Endothelial cell (in vitro differentiated cells): ENCODE measurements at places on chromosomes 11 and 22. TPM values are rescaled to one million over a fixed set of nuclear protein-coding genes. Genes with fewer than 3 reads are reported as not detected.

DNA sequence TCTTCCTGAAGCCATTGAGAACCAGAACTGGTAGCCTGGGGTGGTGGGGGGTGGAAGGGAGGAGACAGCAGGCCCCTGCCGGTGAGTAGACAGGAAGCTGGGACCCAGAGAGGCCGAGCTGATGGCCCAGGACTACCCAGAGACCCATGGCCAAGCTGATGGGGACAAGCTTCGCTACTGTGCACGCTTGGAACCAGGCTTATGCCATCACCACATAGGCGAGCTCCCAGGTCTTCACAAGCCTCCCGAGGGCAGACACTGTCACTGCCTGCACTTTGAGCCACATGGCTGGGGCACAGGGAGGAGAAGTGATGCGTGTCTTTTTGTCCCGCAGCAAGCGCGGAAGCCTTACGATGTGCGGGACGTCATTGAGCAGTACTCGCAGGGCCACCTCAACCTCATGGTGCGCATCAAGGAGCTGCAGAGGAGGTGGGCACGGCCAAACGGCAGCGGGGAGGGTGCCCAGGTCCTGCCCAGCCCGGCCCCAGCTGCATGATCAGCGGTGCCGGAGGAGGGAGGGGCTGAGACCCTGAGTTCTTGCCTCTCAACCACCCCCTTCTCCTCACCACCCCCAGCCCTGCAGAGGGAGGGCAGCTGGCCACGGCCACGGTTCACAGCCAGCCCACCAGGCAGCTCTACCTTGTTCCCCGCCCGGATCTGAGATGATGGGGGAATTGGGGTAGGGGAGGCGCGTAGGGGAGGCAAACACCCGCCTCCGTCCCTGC is 76.0 kb upstream of the KCNQ1OT1 start:
- H3K4me1 ChIP-seq = no peaks in the 10 kb centered on the region
- peak; percentile 1 for DNase-seq
- peaks cover 6% of the 10 kb centered on the region for H3K27me3 ChIP-seq

DNA sequence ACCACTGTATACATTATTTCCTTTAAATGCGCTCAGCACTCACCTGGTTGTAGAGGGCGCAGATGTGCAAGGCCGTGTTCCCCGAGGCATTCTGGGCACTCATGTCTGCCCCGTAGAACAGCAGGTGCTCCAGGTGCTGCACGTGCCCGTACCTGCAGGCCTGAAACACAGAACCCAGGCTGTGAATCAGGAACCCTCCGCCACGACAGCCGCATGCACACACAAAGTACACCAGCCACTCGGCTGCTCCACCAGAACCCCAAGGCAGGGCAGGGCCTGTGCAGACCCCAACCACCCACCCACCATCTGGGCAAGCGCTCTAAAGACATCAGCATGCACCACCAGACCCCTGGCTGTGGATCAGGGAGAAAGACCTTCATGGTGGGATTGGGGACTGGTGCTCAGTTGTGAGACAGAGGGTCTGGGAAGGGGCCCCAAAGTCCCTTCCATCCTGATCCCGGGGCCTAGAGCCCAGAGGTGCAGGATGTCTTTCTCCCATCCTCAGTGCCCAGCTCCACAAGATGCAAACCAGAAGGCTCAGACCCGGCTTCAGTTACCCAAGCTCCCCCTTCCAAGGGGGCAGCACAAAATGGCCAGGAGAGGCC is 177.2 kb downstream of the SHANK2 start:
- no peak overlapping the region for H3K4me3 ChIP-seq
- H3K27ac ChIP-seq = no peak overlapping the region
- peaks cover 14% of the 10 kb centered on the region for H3K4me1 ChIP-seq

GRCh38 chr11:95248666-95249467 is 17.9 kb upstream of the SESN3 start:
- no peak for DNase-seq
- peaks cover 8% of the 10 kb centered on the region for H3K4me1 ChIP-seq
- H3K36me3 ChIP-seq = no peaks in the 10 kb centered on the region
- no peak overlapping the region for H3K4me3 ChIP-seq

DNA sequence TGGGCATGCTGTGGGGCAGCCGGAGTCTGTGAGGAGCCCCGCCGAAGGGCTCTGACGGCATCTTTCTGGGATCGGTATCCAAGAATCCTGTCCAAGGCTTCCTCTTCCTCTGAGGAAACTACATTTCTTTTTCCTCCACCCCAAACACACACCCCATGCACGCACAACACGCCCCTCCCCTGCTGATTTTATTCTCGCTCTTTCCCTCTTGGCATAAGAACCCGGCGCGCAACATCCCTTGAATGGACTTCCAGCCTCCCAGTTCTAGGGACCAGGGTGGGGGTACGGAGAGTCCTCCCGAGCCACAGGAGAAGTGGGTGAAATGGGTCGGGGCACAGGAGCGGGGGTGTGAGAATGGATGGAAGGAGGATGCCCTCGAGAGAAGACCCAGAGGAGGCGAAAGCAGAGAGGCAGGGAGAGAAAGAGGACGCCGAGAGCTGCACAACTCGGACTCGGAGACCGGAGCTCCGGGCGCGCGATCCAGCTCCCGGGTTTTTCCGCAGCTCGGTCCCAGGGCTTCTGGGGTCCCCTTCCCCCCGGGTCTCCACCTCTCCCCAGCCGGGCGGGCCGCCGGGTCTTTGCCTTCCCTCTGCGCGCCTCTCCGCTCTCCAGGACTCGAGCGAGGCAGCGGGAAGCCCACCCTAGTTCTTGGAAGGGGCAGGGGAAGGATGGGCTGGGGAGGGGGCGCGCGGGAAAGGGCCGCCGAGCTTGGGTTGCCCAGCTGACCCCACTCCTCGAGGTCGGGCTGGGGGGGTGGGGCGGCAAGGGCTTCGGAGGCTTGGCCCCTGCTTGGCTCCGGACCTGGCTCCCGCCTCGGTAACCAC is 1.5 kb upstream of the LARGE1 start:
- DNase-seq = peak; percentile 68
- H3K27ac ChIP-seq = peak overlapping the region; percentile 74
- peak overlapping the region; percentile 96 for H3K4me3 ChIP-seq

DNA sequence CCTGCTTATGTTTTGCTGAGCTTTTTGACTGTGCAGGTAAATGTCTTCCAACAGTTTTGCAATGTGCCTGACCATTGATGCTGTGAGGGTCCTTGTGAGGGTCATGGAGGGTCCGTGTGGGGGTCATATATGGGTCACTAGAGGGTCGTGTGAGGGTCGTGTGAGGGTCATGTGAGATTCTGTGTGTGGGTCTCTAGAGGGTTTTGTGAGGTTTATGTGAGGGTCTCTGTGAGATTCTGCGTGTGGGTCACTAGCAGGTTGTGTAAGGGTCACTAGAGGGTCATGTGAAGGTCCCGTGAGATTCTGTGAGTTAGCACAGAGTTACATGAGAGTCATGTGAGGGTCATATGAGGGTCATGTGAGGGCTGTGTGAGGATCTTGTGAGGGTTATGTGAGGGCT is 263.9 kb upstream of the B3GAT1 start:
- H3K4me3 ChIP-seq = no peak overlapping the region
- H3K27ac ChIP-seq = no peak overlapping the region
- H3K27me3 ChIP-seq = peaks cover 1% of the 10 kb centered on the region
- no peaks in the 10 kb centered on the region for H3K36me3 ChIP-seq
- H3K4me1 ChIP-seq = no peaks in the 10 kb centered on the region

- H3K4me1 ChIP-seq = peaks cover 28% of the 10 kb centered on the region
- no peak overlapping the region for H3K27ac ChIP-seq
- H3K27me3 ChIP-seq = peaks cover 13% of the 10 kb centered on the region
- no peaks in the 10 kb centered on the region for H3K36me3 ChIP-seq
- no peak overlapping the region for H3K4me3 ChIP-seq
- no peak for DNase-seq
Measured at GRCh38 chr11:68033708-68034045, 3.2 kb downstream of the NDUFS8 start.

DNA sequence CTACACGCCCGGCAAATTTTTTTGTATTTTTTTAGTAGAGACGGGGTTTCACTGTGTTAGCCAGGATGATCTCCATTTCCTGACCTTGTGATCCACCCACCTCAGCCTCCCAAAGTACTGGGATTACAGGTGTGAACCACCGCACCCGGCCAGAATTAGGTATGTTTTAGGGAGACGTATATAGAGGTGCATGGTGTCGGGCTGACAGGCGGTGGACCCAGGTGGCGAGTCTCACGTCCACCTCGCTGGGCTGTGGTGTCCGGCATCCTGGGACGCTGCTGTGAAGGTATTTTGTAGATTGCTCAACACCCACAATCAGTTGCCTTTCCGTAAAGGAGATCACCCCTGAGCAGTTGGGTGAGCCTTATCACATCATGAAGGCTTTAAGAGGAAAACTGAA is 728.6 kb downstream of the BRD1 start:
- no peaks in the 10 kb centered on the region for H3K4me1 ChIP-seq
- no peak overlapping the region for H3K4me3 ChIP-seq
- H3K36me3 ChIP-seq = no peaks in the 10 kb centered on the region

GRCh38 chr11:65002706-65003105 is 5.9 kb upstream of the BATF2 start:
- DNase-seq = no peak
- peaks cover 8% of the 10 kb centered on the region for H3K27me3 ChIP-seq
- H3K4me3 ChIP-seq = no peak overlapping the region
- no peaks in the 10 kb centered on the region for H3K36me3 ChIP-seq
- no peak overlapping the region for H3K27ac ChIP-seq

GRCh38 chr22:46971099-46971763 is 208.8 kb downstream of the TBC1D22A start:
- DNase-seq = peak; percentile 51
- H3K36me3 ChIP-seq = peaks cover 12% of the 10 kb centered on the region
- peak overlapping the region; percentile 89 for H3K27ac ChIP-seq
- H3K4me1 ChIP-seq = peaks cover 30% of the 10 kb centered on the region
- H3K4me3 ChIP-seq = no peak overlapping the region

DNA sequence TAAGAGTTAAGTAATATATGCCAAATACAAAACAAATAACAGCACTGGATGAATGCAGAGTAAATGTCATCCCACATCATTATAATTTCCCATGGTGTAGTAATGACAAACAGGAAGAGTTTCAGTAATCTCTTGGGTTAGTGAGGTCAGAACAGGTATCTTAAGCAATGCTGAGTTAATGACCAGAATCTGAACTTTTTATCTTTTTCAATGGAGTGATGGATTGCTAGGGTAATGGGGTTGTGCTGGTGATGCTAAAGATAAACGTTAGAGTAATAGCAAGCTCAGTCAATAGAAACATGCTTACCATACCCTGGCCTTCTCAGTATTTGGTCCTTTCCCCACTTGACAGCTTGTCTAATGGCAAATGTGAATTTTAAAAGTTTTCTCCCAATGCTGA is 11.5 kb upstream of the BDNF start:
- H3K36me3 ChIP-seq = no peaks in the 10 kb centered on the region
- H3K27ac ChIP-seq = no peak overlapping the region
- no peaks in the 10 kb centered on the region for H3K4me1 ChIP-seq

DNA sequence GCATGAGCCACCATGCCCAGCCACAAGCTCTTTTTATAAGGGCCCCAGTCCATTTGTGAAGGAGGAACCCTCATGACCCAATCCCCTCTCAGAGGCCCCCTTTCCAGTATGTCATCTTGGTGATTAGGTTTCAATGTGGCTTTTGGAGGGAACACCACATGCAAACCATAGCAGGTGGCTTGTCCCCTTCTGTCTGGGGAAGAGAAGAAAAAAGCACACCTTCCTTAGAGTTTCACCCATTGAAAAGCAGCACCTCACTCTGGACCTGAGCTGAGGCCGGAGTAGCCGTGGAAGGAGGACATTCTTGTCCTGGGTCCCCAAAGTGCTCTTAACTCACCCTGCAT is 25.4 kb downstream of the NEAT1 start:
- H3K27me3 ChIP-seq = peaks cover 6% of the 10 kb centered on the region
- no peak overlapping the region for H3K27ac ChIP-seq
- peaks cover 1% of the 10 kb centered on the region for H3K36me3 ChIP-seq
- DNase-seq = no peak

- peak overlapping the region; percentile 67 for H3K27ac ChIP-seq
- DNase-seq = no peak
- H3K27me3 ChIP-seq = no peaks in the 10 kb centered on the region
Measured at GRCh38 chr11:78575478-78575877, 814 bp upstream of the NARS2 start.

GRCh38 chr11:3161720-3162409 is 3.2 kb downstream of the OSBPL5 start:
- peak overlapping the region; percentile 83 for H3K4me3 ChIP-seq
- H3K27me3 ChIP-seq = peaks cover 17% of the 10 kb centered on the region
- no peak overlapping the region for H3K27ac ChIP-seq
- H3K4me1 ChIP-seq = peaks cover 20% of the 10 kb centered on the region
- H3K36me3 ChIP-seq = peaks cover 3% of the 10 kb centered on the region

DNA sequence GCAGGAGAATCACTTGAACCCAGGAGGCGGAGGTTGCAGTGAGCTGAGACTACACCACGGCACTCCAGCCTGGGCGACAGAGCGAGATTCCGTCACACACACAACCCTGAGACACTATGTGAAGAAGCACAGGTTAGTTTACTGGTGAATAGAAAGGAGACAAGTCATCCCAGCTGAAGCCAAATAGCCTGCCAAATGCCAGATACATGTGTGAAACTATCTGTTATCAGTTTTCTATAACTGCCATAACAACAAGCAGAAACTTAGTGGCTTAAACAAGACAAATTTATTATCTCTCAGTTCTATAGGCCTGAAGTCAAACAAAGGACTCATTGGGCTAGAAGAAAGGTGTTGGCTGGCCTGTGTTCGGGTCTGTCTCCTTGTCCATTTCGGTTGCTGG is 88.0 kb upstream of the CHRM4 start:
- H3K4me1 ChIP-seq = peaks cover 9% of the 10 kb centered on the region
- no peak for DNase-seq
- H3K36me3 ChIP-seq = no peaks in the 10 kb centered on the region
- H3K27ac ChIP-seq = no peak overlapping the region
- no peak overlapping the region for H3K4me3 ChIP-seq

GRCh38 chr11:34631737-34632104 is 10.8 kb downstream of the EHF start:
- H3K4me3 ChIP-seq = no peak overlapping the region
- H3K4me1 ChIP-seq = peaks cover 9% of the 10 kb centered on the region
- no peak for DNase-seq

Gene MTA2
- 157 TPM for total RNA-seq

Gene MUC15
- total RNA-seq = not detected

Gene MUC6
- total RNA-seq = not detected

Gene C22orf23
- 0.54 TPM for total RNA-seq

Gene HEPHL1
- total RNA-seq = not detected

Gene GNB1L
- 3.7 TPM for total RNA-seq

Gene HARBI1
- 6.1 TPM for total RNA-seq
